ENCODE measurements at places on chromosomes 12 and 14.
A peak's percentile ranks its signal among the peaks of the same experiment; 100 is the strongest.

- DNase-seq: no peak
Measured at GRCh38 chr14:31536201-31536960, 24.8 kb upstream of the NUBPL start.

DNA sequence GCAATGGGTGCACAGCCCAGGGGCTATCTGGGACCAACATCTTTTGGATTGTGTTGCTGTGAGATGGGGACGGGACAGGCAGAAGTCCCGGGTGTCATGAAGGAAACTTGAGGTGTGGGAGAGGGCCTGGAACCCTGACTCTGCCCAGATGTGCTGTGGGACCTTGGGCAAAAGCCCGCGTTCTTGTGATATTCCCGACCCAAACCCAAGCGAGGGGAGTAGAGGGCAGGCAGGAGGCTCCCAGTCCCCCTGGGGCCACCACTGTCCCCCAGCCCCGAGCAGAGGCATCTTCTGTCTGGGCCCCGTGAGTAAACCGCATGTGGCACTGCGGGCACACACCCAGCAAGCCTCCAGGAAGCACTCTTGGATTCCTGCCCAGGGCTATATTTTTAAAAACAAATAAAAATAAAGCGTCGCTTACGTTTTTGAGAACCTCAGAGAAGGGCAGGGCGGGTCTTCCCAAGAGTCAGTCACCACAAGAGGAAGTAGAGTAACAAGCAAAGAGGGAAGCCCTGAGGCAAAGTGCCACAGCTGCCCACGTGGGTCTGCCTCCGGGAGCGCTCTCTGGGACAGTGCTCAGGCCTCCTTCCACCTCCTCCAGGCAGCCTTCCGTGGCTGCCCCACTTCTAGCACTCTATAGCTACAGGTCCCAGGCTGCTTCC, 39.5 kb downstream of the BEGAIN start:
- no peak for DNase-seq

DNA sequence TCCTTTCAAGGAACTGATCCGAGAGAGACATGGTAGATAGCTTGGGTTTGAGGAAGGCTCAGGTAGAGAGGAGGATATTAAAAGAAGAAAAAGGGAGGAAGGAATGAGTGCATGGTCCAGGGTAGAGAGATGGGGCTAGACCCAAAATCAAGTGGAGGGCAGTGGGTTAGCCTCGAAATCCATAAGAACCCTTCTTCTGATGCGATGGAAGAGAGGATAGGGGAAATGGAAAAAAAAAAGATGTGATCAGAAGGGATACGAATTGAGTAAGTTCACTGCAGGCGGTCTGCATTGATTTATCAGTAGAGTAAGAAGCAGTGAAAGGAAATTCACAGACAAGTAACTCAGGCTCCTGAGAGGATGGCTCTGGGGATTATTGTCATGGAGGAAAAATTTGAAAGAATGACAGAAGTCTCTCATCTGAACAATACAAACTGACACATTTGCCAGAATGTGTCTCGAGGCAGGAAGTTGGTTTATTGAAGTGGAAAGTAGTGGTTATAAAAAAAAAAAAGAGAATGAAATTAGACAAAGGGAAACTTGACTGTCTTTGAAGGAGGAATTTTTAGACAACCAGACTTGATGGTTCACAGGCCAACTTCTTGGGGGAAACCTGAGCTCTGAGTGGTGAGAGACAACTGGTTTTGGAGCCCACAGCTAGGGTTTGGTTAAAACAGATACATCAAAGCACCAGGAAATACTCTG, 10.2 kb downstream of the PPFIBP1 start:
- DNase-seq: no peak

DNA sequence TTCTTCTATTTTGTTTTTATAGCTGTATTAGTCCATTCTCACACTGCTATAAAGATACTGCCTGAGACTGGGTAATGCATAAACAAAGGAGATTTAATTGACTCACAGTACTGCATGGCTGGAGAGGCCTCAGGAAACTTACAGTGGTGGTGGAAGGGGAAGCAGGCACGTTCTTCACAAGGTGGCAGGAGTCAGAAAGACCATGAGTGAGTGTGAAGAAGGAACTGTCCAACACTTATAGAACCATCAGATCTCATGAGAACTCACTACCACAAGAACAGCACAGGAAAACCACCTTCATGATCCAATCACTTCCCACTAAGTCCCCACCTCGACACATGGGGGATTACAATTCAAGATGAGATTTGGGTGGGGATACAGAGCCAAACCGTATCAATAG, 42.3 kb downstream of the ARMH4 start:
- DNase-seq: no peak

DNA sequence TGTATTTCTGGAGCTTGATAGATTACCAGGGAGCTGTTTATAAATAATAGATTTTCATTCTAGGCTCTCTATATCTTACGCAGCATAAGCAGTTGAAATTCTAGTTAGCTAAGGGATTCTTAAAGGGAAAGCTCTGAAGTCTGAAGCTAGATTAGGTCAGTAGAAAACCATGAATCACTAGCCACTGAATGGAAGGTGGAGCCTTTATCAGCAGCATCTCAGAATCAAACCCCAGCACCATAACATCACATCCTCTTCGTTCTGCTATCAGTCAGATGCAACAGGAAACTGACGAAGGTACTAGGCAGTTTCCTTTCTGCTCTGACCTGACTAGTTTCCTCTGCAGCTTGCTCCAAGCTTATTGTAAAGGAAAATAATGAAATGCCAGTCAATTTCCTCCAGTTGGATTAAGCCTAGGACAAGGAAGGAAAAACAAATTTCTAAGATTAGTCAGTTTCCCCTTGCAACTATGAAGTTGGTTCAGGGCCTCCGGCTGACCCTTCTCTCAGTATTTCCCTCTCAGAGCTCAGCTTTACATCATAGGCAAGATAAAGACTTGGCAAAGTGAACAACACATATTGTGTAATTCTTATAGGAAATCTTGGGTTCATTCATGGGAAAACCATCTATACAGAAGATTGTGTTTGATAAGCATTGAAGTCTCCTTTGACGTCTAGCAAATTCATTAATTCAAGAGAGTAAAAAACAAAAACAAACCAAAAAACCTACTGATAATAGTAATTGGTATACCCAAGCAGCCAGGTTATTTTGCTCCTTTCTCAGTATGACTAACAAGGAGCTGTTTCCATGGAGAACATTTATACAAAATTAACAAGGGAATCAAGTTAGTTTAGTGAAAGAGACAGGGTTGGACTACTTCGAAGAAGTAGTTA, 43.4 kb upstream of the CFAP54 start:
- no peak for DNase-seq

GRCh38 chr12:78802593-78802992, 62.0 kb upstream of the SYT1 start:
- DNase-seq: peak; percentile 22

GRCh38 chr14:81298122-81298521, 77.4 kb upstream of the GTF2A1 start:
- no peak for DNase-seq

DNA sequence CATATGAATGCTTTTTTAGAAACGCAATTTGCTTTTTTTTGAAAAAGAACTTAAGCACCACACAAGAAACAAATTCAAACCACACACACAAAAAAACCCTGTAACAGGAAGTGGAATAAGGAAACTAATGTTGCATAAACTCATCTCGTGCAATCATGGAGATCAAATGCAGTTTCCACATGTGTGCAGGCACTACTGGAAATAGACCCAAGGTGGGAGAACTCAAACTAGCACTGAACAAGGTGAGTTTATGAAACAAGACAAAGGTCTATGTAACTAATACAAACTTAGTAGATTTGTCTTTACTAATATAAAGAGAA, 17.5 kb downstream of the NIN start:
- no peak for DNase-seq

- no peak for DNase-seq
Measured at GRCh38 chr12:121443911-121444841, 44.3 kb downstream of the RNF34 start.

- no peak for DNase-seq
Measured at GRCh38 chr14:85115921-85116320, 414.0 kb upstream of the FLRT2 start.

- DNase-seq: no peak
Measured at GRCh38 chr12:4068981-4069669, 195.9 kb upstream of the PARP11 start.

DNA sequence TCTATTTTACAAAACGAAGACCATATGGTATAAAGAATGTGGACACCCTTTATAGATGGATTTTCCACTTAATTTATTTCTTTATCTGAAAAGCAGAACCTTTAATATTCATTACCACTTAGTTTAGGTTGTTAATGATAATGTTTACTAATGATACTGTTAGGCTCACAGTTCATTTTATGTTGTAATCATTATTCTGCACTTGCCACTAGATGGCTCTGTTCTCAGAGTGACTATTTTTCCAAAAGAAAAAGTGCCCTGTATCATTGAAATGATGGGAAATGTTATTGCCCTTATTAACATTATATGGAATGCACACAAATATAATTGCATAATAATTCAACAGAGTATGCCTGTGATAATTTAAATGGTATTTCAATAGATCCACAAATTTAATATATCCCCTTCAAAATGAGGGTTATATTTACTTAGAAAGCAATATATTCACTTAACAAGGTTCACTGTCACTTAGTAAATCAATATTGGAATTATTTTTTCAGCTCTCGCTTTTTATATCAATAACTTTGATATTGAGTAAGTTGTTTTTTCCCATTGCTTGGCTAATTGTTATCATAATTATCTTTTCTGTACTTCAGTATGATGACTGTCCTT, 95.7 kb downstream of the PDE3A start:
- no peak for DNase-seq

DNA sequence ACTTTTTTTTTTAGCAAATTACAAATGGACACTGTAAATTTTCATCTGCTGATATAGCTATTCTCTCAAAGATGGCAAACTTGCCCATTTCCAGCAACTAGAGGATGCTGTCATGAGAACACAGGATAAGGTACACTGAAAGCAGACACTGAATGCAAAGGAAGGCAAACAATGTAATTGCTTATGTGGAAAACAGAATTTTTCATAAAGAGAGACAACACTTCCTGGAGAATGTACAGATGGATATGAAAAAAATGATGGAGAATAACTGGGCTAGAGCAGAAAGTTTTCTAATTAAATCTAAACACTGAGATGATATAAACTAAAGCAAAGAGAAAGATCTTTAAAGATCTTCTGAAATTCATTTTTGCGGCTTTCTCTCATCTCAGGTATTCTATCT, 581 bp downstream of the CD69 start:
- DNase-seq: no peak

DNA sequence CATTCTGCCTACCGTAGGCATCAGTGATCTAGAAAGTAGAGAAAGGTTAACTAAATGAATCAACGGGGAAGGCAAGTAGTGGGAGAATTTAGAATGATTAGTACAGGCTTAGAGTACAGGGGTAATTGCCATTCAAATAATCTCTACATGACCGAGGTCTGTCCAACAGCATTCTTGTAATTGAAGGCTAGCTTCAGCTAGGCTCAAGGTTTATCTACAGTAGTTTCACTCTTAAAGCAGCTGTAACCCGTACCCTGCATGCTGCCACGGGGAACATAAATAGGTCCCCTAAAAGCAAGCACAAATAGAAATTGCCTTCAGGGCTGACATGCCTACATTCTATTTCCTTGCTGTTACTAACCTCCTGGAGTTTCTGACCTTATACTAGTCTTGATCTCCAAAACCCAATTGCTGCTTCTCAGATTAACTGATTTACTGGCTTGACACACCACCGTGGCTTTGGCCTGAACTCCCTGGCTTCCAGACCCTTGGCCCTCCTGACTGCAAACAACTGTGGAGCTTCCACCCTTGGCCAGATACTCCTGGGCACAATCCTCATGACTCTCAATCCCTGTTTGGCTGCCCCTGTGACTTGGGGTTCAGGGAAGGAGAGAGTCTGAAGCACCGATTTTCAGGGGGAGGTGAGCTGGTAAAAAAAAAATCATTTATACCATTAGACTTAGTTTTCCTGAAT, 242.1 kb upstream of the FOXN3 start:
- no peak for DNase-seq

- DNase-seq: no peak
Measured at GRCh38 chr14:104595911-104596450, 8.6 kb downstream of the TMEM179 start.

GRCh38 chr12:1445807-1446206, 148.6 kb downstream of the FBXL14 start:
- DNase-seq: no peak

GRCh38 chr14:77520555-77520954, 21.9 kb upstream of the ISM2 start:
- DNase-seq: no peak

DNA sequence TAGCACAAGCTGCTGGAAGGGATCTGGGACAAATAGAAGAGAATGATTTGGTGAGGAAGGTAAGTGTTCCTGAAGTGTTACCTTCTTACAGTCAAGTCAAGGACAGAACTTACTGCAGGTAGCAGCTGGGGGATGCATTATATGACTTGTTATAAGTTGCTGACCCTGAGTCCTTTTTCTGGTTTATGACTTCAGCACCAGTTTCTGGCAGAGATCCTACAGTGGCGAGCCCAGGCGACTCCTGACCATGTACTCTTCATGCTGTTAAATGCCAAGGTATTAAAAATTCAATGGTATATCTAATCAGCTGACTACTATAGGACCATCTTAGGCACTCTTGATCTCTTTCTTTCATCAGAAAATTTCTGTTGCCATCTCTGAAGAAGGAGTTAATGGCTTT, 45.1 kb upstream of the ATF1 start:
- no peak for DNase-seq

- DNase-seq: no peak
Measured at GRCh38 chr12:117494833-117495655, 133.6 kb upstream of the NOS1 start.

DNA sequence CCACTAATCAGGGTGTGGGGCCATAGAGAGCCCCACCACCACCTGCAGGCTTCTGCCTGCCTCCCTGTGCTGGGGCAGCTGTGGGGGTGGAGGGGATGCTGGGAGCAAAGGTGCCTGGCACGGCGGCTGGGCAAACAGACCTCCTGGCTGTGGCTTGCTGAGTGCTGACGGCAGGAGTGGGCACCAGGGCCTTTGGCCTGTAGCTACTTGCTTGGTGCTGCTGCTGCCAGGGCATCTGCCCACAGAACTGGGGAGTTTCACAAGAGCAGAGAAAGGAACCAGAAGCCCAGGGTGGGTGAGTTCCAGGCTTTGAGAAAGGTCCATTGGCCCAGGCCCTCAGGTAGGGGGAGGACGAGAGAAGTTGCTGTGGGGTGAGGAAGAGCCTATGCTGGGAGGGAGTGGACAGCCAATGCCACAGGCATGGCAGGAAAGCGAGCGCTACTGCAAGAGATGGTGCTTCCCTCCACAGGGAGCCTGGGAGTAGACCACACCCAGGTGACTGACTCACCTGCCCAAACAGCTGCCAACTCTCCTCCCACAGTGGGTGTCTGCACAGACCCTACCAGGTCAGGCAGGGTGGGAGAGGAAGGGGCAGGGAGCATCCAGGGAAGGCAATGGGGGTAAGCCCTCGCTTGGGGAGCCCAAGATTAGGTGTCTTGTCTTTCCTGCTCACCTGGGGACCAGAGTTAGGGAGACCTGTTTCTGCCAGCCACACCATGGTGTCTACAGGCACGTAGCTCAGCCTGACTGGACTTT, 39.0 kb upstream of the HDAC7 start:
- no peak for DNase-seq

DNA sequence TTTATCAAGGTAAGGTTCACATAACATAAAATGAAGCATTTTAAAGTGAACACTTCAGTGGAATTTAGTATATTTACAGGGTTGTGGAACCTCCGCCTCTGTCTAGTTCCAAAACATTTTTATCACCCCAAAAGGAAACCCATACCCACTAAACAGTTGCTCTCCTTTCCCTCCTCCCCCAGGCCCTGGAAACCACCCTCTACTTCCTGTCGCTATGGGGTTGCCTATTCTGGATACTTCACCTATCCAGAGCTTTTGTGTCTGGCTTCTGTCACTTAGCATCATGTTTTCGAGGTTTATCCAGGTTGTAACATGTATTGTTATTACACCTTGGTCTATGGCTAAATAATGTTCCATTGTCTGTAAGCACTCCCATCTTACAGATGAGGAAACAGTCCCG, 27.7 kb upstream of the ZFP36L1 start:
- no peak for DNase-seq

Data from AG09319 (cell line).